ENCODE measurements at places on chromosomes 7 and 10.
A peak's percentile ranks its signal among the peaks of the same experiment; 100 is the strongest.

DNA sequence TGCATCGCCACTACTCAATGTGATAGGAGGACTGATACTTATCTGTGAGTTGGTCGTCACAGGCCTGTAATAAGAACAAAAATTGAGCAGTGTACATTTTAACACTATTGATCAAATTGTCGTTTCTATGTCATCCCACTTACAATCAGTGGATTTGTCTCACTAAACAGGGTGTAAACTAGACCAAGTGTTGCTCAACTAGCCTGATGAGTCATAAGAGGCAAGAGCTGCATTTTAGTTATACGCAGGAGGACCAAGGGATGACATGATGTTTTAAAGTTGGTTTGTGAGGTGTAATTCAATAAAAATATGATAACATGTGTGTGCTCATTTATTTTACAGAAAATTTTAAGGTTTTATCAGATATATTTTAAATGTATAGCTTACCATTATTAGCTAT is 1239.2 kb downstream of the REEP3 start:
- no peaks in the 10 kb centered on the region for H3K27me3 ChIP-seq
- DNase-seq, result no peak
- H3K4me1 ChIP-seq, result no peaks in the 10 kb centered on the region
- no peak overlapping the region for H3K27ac ChIP-seq
- H3K4me3 ChIP-seq, result no peak overlapping the region

DNA sequence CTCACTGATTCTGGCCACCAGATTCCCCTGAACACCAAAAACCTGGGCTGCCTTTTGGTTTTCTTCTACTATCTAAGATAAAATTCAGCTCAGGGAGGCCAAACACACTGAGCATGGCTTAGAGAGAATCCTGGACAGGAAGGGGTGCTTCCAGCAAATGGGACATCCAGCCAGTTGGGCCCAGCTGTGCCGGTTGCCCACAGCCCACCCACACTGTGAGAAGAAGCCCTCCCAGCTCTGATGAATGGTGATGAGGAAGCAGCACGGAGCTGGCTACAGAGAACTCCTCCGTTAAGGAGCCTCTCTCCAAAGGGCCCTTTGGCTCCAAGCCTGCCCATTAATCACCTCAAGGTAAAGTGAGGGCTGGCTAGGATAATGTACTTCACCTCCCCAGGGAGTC is 15.9 kb downstream of the LRRC18 start:
- DNase-seq, result no peak
- H3K4me3 ChIP-seq, result no peak overlapping the region
- H3K27ac ChIP-seq, result no peak overlapping the region
- H3K36me3 ChIP-seq, result no peaks in the 10 kb centered on the region

GRCh38 chr10:34236931-34237330 is 578.2 kb downstream of the PARD3 start:
- no peak overlapping the region for H3K4me3 ChIP-seq
- no peak overlapping the region for H3K27ac ChIP-seq
- no peaks in the 10 kb centered on the region for H3K4me1 ChIP-seq
- DNase-seq, result no peak

DNA sequence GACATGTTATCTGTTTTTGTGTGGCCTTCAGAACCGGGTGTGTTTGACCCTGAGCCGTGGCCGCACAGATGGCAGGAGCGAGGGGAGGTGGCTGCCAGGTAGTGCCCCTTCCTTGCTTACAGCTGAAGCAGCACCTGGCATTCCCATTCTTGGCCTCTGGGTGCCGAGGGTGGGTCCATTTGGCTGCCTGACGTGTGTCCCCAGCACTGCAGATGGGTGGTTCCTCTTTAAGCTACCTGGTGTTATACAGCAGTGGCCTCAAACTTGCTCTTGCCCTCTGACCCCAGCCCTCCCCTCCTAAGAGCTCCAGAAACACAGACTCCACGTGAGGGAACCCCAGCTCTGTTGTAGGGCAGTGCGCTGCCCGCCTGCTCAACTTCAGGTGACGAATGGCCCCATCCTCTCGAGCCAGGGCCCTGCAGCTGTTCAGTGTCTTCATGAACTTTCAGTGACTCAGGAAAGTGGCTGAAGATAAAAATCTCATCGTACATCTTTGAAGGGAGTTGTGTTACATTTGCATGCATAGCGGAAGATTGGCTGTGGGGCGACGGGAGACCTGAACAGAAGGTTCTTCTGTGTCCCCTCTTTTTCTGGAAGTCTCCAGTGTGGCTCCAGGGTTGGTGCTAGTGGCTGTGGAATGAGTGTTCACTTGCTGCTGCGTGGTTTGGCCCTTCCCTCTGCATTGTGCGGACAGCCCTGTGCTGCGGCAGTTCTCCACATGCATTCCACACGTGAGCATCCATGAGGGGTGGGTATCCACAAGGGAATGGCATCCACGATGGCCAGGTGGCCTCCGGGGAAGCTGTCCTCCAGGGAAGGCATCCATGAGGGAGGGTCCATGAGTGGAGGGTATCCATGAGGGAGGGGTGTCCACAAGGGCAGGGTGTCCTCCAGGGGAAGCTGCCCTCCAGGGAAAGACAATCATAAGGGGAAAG is 91.6 kb downstream of the INPP5A start:
- no peak for DNase-seq
- no peaks in the 10 kb centered on the region for H3K27me3 ChIP-seq
- H3K27ac ChIP-seq, result no peak overlapping the region
- H3K4me1 ChIP-seq, result peaks cover 39% of the 10 kb centered on the region
- no peak overlapping the region for H3K4me3 ChIP-seq

DNA sequence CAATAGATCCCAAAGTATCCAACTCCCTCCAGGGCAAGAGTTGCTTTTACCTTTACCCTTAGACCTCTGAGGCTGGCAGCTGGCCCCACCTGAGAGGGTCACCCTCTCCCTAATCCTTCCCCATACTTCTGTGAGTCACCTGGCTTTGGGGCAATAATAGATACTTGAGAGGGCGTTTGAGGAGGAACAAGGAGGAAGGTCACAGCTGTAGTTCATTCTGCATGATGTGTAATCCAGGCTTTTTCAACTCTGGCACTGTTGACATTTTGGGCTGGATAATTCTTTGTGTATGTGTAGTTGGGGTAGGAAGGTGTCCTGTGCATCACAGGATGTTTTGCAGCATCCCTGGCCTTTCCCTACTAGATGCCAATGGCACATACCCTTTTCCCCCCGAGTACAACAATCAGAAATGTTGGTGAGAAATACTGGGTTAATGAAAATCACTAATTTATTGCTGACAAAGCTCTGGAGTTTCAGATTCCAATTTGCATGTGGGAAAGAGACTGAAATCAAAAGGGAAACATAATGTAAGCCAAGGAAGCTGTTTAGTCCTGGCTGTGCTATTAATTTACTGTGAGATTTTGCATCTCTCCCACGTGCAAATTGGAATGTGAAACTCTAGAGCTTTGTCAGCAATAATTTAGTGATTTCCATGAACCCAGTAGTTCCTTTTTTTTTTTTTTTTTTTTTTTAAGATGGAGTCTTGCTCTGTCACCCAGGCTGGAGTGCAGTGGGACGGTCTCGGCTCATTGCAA is 3.6 kb downstream of the BLVRA start:
- no peaks in the 10 kb centered on the region for H3K27me3 ChIP-seq
- H3K4me3 ChIP-seq, result no peak overlapping the region
- H3K27ac ChIP-seq, result no peak overlapping the region
- no peak for DNase-seq
- peaks cover 4% of the 10 kb centered on the region for H3K36me3 ChIP-seq
- H3K4me1 ChIP-seq, result peaks cover 46% of the 10 kb centered on the region

- no peak overlapping the region for H3K4me3 ChIP-seq
- no peak for DNase-seq
- H3K36me3 ChIP-seq, result peaks cover 13% of the 10 kb centered on the region
- H3K27ac ChIP-seq, result no peak overlapping the region
- no peaks in the 10 kb centered on the region for H3K27me3 ChIP-seq
- H3K4me1 ChIP-seq, result peaks cover 37% of the 10 kb centered on the region
These were observed 38.8 kb downstream of the FIGNL1 start for GRCh38 chr7:50411332-50411731.

GRCh38 chr10:124045801-124046355 is 47.5 kb downstream of the CHST15 start:
- H3K4me1 ChIP-seq, result no peaks in the 10 kb centered on the region
- peaks cover 11% of the 10 kb centered on the region for H3K27me3 ChIP-seq
- DNase-seq, result no peak
- H3K27ac ChIP-seq, result no peak overlapping the region

GRCh38 chr7:141359740-141360415 is 191.3 kb upstream of the AGK start:
- peaks cover 18% of the 10 kb centered on the region for H3K27me3 ChIP-seq
- H3K36me3 ChIP-seq, result no peaks in the 10 kb centered on the region
- no peak overlapping the region for H3K27ac ChIP-seq
- no peak for DNase-seq
- no peaks in the 10 kb centered on the region for H3K4me1 ChIP-seq

DNA sequence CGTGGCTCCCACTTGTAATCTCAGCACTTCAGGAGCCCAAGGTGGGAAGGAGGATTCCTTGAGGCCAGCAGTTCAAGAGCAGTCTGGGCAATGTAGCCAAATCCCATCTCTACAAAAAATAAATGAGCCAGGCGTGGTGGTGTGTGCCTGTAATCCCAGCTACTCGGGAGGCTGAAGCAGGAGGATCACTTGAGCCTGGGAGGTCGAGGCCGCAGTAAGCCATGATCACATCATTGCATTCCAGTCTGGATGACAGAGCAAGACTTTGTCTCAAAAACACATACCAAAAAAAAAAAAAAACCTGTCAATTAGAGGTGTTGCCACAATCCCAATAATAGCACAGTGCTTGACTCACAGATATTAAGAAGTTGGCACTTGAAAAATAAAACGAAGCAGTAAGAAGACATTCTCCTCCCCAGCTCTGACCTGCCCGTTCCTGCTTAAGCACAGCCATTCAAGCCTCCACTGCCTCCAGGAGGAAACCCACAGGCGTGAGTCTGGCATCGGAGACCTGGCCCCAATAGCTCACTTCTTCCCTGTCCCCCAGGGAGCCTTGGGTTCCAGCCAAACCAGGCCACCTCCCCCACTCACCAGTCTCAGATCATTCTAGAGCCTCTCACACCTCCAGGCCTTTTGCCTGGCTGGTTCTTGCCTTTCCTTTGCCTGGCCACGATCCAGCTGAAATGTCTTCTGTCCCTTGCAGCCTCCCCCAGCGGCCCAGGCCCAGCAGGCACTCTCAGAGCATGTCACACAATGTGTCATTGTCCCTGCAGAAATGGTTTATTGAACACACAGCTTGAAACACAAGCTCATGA is 45.3 kb upstream of the GTF2I start:
- no peak overlapping the region for H3K4me3 ChIP-seq
- no peaks in the 10 kb centered on the region for H3K27me3 ChIP-seq
- DNase-seq, result no peak
- H3K4me1 ChIP-seq, result peaks cover under 1% of the 10 kb centered on the region
- peak overlapping the region; percentile 27 for H3K27ac ChIP-seq

DNA sequence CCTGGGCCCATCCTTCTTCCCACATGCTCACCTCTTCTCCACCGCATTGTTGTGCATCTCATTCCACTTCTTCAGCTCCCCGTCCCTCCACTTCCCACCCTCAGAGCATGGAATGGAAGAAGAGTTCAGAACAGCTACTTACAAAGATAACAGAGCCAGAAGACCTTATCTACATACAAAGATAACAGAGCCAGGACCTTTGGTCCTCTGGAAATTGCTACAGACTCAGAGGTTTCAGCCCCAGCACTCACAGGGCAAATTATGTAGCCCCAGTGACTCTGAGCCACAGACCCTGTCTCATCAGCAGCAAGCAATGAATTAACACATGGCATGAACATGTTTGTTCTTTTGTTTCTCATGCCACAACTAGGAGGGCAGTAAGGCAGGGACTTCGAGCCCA is 28.7 kb upstream of the SLC29A3 start:
- H3K4me1 ChIP-seq, result no peaks in the 10 kb centered on the region
- DNase-seq, result no peak
- peaks cover 7% of the 10 kb centered on the region for H3K27me3 ChIP-seq
- H3K27ac ChIP-seq, result no peak overlapping the region

DNA sequence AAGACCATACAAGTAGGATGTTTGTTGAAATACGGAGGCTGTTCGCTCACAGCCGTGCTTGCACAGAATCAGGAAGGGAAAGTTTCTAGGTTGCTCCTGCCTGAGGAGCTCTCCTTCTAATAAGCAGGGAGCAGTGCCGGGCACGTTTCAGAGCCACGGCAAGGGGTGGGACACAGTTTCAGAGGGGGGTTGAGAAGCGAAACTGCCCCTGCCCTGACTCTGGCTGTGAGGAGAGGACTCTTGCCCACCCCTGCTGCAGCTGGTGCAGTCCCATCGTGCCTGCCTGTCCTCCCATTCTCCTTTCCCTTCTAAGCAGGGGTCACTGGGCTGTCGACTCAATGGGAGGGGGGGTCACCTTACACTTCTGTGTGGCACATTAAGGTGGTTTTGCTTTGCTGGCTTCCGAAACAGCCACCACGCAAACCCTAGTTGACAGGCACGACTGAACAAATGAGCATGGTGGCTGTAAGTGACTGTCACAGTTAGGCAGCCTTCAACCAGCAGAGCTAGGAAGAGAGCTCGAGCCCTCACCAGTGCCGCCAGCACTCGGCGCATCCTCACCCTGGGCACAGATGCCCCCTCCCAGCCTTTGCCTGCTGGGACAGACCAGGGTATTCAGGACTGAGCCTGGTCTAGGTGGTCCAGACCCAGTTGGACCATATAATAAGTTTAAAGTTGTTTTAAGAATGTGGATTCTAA is 37.5 kb downstream of the ZNF467 start:
- H3K27me3 ChIP-seq, result peaks cover 47% of the 10 kb centered on the region
- H3K4me3 ChIP-seq, result no peak overlapping the region
- DNase-seq, result no peak
- H3K4me1 ChIP-seq, result no peaks in the 10 kb centered on the region
- peaks cover 5% of the 10 kb centered on the region for H3K36me3 ChIP-seq

DNA sequence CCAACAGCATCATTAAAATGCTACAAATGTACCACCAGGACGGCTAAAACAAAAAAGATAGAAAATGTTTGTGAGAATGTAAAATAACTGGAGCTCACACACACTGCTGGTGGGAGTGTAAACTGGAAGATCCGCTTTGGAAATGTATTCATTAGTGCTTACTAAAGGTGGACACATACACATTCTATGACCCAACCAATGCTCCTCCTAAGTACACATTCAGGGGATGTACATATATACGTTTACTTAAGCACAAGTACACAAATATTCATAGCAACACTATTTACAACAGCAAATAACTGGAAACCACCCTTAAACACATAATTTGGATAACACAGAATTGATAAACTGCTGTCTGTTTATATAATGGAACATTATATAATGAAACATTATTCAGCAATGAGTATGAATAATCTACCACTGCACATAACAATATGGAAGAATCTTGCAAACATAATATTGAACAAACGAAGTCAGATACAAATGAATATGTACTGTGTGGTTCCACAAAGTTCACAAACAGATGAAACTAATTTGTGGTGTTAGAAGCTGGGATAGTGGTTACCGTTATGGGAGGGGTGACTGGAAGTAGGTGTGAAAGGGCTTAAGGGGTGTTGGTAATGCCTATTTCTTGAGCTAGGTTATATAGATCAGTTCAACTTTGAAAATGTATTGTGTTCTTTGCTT is 52.1 kb downstream of the STRA8 start:
- H3K27me3 ChIP-seq, result peaks cover 9% of the 10 kb centered on the region
- peaks cover 16% of the 10 kb centered on the region for H3K4me1 ChIP-seq
- no peak for DNase-seq
- no peak overlapping the region for H3K4me3 ChIP-seq
- H3K27ac ChIP-seq, result no peak overlapping the region

- no peak for DNase-seq
- no peaks in the 10 kb centered on the region for H3K36me3 ChIP-seq
- no peak overlapping the region for H3K27ac ChIP-seq
These were observed 7.1 kb downstream of the CPED1 start for GRCh38 chr7:120995654-120996053.

GRCh38 chr10:116198676-116199035 is 74.3 kb downstream of the GFRA1 start:
- no peak overlapping the region for H3K4me3 ChIP-seq
- no peak for DNase-seq
- no peak overlapping the region for H3K27ac ChIP-seq
